T-helper 1 cell (primary cell): ENCODE measurements at places on chromosomes 13 and 19.

- DNase-seq, result no peak
These were observed 2.9 kb upstream of the RCBTB2 start for GRCh38 chr13:48535766-48536165.

GRCh38 chr13:97226788-97227627, 4.9 kb downstream of the MBNL2 start:
- peak; percentile 36 for DNase-seq

DNA sequence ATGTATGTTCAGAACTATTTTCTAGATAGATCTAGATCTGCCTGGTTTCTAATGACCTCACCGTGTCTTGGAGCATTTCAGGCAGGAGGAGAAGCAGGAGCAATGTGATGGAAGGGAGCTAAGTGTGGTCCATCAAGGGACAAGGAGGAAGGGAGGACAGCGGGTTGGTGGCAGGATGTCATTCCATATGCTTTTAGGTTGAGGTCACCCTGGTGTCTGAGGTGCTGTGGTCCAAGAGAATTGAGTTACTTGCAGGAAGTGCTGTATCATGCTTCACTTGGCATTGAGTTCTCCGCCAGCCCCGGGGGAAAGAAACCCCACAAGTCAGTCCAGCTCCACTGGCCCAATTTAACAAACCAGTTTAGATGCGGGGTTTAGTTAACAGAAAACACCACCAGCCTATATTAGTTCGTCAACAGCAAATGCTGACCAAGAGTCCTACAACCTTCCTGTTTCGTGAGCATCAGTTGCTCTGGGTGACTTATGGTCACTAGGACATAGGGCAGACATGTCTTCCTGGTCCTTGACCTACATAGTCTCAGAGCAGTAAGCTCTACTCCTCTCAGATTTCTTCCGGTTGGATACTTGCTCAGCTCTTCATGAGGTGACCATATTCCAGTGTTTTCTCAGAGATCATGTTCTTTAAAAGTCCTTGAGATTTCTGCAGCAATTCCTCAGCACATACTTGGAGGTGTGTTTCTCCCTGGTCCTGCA, 79.4 kb downstream of the MBNL2 start:
- DNase-seq, result no peak

GRCh38 chr19:48469289-48469881, at the start of gene CYTH2:
Gene CYTH2, plus strand, starts transcription at chr19:48469369. Its CDS starts 139 bp downstream, at chr19:48469508.
- peak; percentile 58 for DNase-seq

GRCh38 chr19:34171539-34171876, 796 bp upstream of the LSM14A start:
- no peak for DNase-seq

GRCh38 chr13:105514401-105514800, 1021.1 kb downstream of the EFNB2 start:
- no peak for DNase-seq

DNA sequence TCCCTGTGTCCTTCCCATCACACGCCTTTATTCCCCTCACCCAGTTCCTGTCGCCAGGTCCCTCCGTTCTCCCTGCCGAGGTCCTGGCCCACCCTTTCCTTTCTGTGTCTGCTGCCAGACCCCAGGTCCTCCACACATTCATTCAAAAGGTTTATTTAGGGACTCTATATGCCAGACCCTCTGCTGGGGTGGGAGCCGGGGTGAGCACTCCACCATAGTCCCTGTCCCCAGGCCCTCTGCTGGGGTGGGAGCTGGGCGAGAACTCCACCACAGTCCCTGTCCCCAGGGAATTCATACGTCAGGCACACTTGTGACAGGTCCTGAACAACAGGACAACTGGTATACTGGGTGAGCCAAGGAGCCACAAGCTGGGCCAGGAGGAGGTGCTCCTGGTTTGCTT, 34.4 kb upstream of the TUBGCP3 start:
- no peak for DNase-seq

GRCh38 chr19:46481223-46481848, 10.0 kb upstream of the PNMA8A start:
- no peak for DNase-seq

GRCh38 chr19:55278391-55279135, 1.3 kb downstream of the HSPBP1 start:
- DNase-seq, result no peak

- no peak for DNase-seq
These were observed 152.2 kb upstream of the UBL3 start for GRCh38 chr13:30002577-30002976.

- DNase-seq, result no peak
These were observed 54.0 kb upstream of the TPM4 start for GRCh38 chr19:16022251-16022650.

DNA sequence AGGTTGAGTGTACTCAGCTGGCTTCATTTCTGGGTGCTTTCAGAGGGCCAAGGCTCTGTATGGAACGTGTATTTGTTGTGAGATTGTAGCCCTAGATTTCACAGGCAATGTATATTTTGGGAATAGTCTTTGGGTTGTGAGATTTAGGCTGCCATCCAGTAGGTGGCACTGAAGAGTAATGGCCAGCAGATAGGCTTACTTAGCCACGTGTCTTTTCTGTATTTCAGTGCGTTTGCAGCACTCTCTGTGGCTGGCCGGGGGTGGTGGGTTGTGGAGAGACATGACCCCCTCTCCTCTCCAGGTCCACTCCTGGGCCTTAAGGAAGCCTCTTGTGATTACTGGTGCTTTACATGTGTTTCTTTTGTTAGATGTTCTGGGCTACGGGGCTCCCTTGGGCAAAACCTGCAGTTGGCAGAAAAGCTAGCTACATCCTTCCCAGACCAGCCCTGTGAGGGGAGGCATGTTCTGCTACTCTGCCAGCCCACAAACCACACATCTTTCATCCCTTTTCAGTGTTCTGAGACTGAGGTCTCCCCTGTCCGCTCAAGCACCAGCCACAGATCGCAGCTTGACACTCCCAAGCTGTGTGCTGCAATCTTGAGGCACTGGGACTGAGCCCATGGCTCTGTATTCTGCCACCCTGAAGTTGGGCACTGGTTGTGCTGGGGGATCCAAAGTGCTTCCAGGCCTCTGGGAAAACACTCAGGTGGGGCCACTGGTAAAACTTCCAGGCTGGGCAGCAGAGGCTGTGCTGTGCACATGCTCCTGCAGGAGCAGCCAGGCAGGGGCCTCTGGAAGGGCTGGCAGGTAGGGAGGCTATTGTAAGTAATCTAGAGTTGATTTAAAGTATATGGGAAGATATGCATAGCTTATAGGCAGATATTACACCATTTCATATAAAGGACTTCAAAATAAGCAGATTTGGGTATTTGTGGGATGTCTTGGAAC, 1096.8 kb upstream of the PCDH20 start:
- no peak for DNase-seq
